NCI-H1417 treated with DMSO at 0.1 percent for 48 hours (cell line): ENCODE measurements at places on chromosomes 5 and 9.
A peak's percentile ranks its signal among the peaks of the same experiment; 100 is the strongest.

DNA sequence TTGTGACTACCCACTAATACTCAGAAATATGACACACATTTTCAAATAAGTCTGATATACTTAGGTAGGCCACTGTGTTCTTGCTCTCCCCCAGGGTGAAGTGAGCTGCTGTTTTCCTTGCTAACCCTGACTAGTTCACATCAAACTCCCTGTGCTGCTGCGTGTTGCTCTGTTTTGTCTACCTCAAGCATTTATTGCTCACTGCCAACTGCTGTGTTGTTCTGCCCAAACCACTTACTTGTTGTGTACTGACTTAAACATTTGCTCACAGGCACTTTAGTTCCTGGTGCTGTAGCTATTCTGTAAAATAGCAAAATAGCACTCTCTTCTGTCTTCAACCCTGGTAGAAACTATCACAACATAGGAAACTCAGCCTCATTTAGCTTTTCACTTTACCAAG is 255.7 kb downstream of the HCN1 start:
- no peak for DNase-seq

DNA sequence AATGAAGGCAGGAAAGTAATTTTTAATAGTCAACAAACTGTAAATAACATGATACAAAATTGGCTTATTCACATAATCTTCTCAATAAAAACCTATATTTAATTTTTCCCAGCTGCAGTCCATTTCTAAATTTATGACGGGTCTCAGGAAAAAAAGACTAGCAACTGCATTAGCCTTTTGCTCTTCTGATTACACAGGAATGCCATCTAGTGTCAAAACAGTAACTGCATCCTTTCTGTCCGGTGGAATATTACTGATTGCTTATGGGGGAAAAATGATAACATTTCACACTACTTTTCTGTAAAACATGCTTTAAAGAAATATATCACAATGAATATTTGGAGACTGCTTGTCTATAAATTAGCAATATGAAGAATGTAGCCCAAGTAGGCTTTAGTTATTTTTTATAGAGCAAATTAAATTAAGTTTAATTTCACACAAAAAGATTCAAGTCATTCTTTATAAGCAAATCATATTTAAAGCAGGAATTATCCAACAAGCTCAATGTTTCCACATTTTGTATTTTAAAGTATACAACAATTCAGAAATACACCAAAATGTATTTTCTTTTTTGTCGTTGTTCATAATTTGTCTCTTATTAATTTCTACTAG is 534.7 kb downstream of the CDH10 start:
- peak; percentile 40 for DNase-seq

GRCh38 chr9:31574006-31574765 is 810.3 kb upstream of the ACO1 start:
- no peak for DNase-seq

GRCh38 chr9:34546102-34546833 is 23.5 kb upstream of the ENHO start:
- DNase-seq, result no peak

DNA sequence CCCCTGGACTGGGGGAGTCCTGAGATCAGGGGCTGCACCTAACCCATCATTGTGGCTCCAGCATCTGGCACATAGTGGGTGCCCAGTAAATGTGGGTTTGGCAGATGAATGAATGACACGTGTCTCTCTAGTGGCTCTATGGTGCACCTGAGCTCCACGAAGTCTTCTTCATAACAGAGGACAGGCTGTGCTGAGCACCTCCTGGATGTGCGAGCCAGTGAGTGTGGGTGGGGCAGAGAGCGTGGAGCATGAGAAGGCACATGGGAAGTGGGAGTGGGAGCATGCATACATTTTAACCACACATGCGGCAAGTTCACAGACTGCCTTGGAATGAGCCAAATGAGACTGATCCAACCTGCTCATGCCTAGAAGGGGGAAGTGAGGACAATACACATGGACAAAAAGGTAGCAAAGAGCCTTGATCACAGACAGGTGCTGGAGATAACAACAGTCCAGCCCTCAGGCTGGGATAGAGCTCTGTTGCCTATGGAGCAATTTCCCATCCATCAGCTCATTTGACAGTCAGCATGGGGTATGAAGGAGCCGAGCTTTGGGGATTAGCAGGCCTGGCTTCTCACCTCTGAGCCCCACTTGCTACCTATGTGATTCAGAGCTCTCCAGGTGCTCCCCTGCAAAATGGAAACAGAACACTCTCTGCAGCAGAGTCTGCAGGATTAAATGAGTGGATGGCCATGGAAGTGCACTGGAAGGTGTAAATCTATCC is 76.2 kb upstream of the TBC1D2 start:
- DNase-seq, result no peak

DNA sequence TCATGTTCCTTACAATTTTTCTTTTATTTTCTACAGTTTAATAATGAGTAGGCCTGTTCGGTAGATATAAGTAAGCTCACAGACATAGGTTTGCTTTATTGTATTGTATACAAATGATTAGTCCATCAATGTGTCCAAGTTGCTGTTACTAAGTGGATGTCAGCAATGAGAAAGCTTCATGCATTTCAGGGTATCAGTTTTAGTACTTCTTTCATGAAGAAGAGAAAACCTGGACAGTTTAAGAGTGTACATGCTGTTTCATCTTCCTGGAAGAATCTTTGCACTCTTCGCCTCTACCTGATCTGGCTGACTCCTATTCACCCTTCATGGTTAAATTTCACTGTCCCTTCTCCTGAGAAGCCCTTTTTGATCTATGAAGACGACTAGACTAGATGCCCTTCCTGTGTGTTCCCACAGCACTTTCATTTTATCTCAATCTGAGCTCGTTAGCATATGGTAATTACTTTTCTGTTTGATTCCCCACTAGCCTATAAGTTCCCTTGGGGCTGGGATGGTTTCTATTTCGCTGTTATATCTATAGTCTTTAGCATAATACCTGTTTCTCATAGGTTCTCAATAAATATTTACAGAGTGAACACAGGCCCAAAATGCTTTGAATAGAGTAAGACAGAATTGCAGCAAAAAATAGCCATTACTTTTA is 70.7 kb downstream of the CETN3 start:
- no peak for DNase-seq

DNA sequence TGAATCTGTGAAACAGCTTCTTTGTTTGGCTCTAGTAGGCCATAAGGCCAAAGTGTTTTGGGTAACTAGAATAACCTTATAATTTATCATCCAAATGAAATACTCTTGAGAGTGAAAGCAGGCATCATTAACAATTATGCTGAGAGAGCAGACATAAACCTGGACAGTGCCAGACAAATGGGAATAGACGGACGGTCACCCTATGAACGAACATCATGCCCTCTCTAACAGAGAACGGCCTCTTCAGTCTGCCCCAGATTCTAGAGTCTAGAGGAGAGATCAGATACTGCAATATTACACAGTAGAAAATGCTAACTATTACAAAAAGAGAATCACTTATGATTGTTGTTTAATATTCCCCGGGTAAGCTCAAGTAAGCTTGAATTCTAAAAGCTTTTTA is 68.5 kb downstream of the APBA1 start:
- no peak for DNase-seq

GRCh38 chr5:36138900-36139683 is 12.6 kb downstream of the LMBRD2 start:
- DNase-seq, result no peak

- no peak for DNase-seq
Measured at GRCh38 chr9:87954230-87954629, 20.1 kb downstream of the CDK20 start.

GRCh38 chr9:19650312-19650711 is 138.5 kb downstream of the SLC24A2 start:
- DNase-seq, result no peak

- DNase-seq, result no peak
Measured at GRCh38 chr5:172868924-172869591, 35.0 kb downstream of the ERGIC1 start.

DNA sequence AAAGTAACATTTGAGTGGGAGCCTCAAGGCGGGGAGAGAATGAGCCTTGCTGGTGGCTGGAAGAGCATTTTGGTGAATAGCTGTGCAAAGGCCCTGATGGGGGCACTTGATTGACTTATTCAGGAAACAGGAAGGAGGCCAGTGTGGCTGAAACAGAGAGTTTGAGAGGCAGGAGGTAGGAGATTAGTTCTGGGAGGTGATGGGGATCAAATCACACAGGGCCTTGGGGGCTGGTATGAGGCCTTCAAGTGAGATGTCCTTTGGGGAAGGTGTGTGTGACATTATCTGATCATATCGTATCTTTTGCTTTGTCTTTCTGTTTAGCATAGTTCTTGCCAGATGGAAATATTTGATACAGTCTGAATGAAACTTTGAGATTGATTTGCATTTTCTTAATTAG is 172.3 kb downstream of the TENT4A start:
- DNase-seq, result no peak

GRCh38 chr5:172425402-172425801 is 28.9 kb downstream of the SH3PXD2B start:
- no peak for DNase-seq

DNA sequence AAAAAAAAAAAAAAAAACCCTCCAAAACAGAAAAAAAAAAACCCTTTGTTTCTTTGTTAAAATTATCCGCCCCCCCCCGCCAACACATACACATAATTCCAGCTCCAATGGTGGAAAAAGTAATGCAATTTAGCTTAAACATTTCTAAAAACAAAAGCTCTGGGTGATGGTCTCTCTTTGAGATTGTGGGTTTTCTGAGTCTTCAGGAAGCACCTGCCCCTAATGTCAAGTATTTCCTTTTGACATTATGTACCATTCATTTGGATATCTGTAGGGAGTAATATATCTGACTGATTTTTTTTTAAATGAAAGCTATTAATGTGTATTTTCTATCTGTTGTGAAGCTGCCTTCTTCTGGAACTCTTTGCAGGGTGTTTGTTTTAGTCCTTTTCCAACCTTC is 389.7 kb downstream of the TAF11L14 start:
- DNase-seq, result no peak

DNA sequence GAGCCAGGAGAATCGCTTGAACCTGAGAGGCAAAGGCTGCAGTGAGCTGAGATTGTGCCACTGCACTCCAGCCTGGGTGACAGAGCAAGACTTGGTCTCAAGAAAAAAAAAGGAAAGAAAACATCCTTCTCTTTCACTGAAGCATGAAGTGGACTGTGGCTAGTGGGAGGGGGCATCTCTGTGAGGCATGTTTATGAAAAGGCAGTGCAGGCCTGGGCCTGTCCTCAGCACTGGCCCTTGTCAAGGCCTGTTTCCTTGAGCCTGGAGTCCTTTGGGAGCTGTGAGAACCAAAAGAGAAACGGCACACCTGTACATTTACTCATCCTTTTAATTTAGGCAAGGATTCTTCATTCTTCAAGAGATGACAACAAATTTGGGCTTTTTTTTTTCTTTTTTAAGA is 18.3 kb upstream of the FUBP3 start:
- peak; percentile 15 for DNase-seq

DNA sequence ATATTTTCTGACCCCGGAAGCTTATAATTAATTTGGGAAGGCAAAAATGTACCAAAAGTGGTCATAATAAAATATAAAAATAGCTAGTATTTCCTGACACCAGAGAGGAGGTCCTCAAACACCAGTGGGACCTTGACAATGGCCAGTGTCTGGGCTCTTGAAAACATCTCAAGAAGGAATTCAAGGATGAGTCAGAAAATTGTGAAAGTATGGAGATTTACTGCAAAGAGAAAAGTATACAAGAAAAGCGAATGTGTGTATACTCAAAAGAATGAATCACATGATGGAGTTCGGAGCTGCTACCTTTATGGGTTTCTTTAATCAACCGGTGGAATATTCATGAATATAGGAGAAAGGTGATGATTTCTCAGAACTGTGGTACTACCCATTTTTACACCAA is 1709.0 kb upstream of the WWC1 start:
- DNase-seq, result no peak

DNA sequence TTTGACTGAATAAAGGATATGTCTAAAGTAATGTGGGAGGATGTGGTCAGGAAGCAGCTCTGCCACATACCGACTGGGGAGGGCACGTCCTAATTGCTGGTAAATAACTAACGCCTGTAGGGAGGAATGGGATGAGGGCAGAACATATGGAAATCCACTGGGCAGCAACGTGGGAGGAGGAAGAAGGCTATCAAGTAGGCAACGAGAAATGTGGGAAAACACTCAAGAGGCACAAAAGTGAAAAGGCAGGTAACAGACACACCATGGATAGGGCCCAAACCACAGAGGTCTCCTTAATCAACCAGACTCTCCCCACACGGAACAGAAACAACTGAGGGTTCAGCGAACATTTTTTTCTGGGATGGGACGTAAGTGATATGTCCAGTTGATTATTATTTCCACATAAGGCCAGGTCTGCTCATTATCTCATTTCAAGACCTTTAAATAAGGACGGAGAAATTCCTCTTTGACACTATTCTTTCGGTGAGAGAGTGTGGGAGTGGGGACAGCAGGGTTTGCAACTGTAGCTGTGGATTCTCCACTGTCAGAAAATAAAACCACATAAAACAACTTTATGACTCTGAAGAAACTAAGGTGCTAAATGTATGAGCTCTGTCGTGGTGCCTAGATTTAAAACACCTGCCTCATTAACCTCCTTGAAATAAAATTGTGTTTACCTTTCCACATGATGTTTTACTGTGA is 17.0 kb downstream of the IARS1 start:
- DNase-seq, result no peak

GRCh38 chr5:157670662-157671591 is at the start of gene C5orf52:
C5orf52 (plus strand) TSS chr5:157671533; CDS start chr5:157671615, 82 bp downstream.
- no peak for DNase-seq

DNA sequence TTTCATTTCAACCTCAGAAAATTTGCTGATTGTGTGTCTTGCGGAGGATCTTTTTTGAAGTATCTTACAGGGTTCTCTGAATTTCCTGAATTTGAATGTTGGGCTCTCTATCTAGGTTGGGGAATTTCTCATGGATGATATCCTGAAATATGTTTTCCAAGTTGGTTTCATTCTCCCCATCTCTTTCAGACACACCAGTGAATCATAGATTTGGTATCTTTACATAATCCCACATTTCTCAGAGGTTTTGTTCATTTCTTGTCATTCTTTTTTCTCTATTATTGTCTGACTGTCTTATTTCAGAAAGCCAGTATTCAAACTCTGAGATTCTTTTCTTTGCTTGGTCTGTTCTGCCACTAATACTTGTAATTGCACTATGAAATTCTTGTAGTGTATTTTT is 456.9 kb downstream of the PRELID2 start:
- no peak for DNase-seq

DNA sequence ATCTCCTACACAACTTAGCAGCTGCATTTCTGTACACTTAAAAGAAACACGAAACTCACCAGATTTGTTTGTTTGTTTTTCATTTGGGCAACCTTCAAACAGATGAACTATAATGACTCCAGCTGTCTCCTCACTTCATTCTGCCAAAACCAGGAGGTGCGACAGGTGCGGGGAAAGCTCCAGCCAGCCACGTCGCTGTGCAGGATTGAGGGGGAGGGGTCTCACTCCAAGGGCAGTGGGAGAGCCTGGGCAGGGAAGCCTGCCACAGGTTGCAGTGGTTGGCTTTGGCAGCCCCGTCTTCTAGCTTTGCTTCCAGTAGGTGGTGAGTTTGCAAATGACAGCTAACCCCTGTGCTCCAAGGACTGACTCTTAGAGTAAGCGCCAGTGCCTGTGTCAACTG is 215.8 kb downstream of the CEMIP2 start:
- DNase-seq, result peak; percentile 72

DNA sequence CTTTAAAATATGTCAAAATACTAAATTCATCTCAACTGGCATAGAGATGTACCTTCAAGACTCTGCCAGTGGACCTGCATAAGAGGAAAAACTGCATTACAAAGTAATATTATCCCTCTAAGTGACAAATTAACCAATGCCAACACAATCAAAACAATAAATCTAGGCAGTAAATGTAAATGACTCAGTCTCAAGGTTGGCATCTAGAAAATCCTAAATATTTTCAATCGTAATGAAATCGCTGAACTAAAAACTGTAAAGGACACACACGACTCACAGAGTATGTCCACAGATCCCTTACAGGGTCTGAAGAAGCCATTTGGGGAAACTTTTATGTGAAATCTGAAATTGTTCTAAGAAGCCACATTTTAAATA is 31.2 kb downstream of the ERMP1 start:
- no peak for DNase-seq
